Jurkat, Clone E6-1 (cell line): ENCODE measurements at places on chromosomes 12 and 14.
A peak's percentile ranks its signal among the peaks of the same experiment; 100 is the strongest.

DNA sequence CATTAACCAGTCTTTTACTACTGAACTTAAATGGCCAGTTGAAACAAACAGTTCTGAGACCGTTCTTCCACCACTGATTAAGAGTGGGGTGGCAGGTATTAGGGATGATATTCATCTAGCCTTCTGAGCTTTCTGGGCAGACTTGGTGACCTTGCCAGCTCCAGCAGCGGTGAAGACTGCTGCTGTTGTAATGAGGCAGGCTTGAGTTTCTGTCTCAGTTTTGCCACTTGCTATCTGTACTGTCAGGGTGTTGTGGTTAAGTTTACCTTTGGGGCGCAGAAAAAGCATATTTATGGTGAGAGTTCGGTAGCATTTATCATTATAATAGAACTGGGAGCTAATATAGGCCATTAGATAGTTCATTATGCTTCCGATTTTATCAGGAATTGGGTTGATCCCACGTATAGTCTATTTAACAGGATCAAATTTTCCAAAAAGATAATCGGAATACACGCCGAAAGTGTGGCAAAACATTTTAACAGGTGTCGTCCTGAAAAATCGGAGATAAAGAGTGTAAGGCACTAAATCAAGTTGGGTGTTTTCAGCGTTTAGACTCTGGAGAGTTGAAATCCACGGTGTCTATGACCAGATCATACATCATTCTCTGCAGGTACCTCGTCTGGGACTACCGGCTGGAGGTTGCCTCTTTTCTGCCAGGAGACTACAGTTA, 688 bp upstream of the NECAP1 start:
- DNase-seq, result no peak

DNA sequence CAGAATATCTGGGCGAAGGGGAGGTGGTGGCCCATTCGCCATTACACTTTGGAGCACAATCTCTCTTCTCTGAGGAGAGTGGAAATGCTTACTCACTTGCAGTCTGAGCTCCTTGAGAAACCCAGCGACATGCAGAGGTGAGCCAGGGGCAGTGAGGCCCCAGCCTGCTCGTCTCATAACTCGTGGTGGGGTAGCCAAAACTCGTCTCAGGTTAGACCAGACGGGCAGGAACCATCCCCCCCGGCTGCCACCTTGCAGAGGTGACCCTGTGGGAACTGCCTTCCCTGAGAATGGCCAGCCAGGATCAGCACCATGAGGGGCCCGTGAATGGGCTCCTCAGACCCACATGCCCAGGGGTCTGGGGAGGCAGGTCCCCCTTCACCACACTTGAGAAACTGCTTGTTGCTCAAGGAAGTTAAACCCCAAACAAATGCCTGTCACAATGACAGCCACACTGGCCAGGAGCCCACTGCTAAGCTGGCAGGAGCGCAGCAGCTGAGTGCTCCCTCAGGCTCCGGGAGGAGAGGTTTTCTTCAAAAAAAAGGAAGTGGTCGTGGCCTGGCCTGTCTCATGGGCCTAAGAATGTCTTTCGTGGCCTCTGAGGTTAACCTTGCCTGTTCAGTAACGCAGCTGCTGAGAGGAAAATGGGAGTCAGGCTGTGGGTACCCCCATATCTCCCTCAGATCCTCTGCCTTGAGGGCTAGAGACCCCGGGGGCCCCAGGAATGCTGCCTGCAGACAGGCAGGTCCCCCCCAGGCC, 9.2 kb upstream of the ALDH2 start:
- DNase-seq, result peak; percentile 85

DNA sequence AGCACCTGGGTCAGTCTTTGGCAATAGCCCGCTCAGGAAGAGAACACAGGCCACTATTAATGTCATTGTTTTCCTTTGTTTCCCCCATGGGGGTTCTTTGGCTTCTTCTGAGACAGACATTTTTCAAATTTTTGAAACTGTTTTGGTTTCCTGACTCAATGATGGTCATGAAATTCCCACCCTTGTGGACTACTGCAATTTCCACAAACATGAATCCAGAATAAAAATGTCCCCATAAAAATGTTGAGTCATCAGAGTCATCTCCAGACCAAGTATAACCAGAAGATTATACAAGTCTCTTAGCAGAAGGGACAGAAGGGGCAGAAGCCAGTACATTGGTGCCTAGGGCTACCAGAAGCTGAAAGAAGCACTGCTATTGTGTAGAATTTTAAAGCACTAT, 29.1 kb downstream of the SLCO1A2 start:
- no peak for DNase-seq

DNA sequence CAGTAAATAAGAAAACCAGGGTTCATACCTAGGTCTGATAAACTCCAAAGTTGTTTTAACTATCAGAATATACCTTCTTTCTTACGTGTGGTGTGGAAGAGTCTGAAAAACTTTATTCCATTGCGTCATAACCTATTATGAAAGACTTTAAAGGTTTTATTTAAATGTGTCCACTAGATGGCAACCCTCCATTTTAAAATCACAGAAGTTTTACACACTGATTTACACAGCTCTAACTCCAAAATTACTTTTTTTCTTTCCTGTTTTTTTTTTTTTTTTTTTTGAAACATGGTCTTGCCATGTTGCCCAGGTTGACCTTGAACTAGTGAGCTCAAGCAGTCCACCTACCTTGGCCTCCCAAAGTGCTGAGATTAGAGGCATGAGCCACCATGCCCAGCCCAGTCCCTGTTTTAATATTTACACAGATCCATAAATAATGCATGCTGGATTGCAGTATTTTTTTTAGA, 17.3 kb upstream of the TMPRSS12 start:
- DNase-seq, result peak; percentile 68

- peak; percentile 51 for DNase-seq
Measured at GRCh38 chr12:109385339-109386058, 37.8 kb downstream of the MYO1H start.

DNA sequence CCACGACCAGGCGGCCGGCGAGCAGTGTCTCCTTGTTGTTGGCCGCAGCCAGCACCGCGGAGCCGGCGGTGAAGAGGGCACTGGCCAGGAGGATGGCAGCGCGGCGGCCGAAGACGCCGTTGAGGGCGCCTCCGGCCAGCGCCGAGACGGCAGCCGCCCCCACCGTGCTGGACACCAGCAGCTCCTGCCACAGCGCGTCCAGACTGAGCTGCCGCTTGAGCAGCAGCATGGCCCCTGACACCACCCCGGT, 691 bp downstream of the SLC2A13 start:
- no peak for DNase-seq

- peak; percentile 73 for DNase-seq
Measured at GRCh38 chr14:60184146-60184904, 19.1 kb upstream of the DHRS7 start.

GRCh38 chr12:31034372-31034771, 39.3 kb upstream of the DDX11 start:
- DNase-seq, result no peak

DNA sequence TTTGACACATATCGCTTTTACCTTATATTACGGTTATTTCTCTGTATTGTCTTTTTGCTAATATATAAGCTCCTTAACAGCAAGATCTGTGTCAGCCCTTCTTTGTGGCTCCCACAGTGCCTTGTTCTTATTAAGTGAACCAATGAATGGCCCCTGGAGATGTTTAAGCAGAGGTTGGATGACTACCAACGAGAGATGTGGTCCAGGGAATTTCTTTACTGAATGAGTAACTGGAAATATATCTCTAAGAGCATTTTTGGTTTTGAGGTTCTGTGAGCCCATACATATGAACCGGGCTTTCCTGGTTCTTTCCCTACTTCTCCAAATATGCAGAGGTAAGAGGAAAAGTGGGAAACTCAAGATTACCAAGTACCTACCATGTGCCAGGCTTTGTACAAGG, 23.5 kb downstream of the CALCOCO1 start:
- no peak for DNase-seq

DNA sequence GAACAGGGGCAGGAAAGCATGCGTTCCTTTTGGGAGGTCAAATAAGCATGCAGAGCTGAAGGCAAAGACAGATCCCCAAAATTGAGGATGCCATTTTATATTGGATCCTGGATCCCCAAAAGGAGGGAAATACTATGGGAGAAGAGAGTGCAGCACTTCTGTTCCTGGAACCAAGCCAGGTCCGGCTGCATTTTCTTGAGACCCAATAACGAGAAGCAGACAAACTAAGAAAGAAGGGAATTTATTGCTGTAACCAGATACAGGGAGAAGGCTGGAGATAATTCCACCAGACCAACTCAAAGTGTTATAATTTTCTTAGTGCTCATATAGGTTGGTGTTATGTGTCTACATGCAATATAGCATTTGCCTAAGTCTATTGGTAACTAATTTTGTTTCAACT, 60.8 kb downstream of the PDE6H start:
- DNase-seq, result no peak

- no peak for DNase-seq
Measured at GRCh38 chr12:82473111-82473754, 114.9 kb downstream of the METTL25 start.

DNA sequence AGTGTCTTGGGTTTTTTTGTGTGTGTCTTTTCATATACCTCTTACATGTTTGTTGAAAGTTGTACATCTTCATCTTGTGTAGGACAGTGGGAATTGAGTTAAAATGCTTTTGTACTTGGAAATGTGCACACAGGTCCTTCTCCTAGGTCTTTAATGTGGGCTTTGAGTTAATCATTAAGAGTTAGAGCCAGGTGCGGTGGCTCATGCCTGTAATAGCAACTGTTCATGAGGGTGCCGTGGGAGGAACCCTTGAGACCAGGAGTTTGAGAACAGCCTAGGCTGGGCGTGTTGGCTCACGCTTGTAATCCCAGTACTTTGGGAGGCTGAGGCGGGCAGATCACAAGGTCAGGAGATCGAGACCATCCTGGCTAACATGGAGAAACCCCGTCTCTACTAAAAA, 13.9 kb downstream of the CLECL1 start:
- DNase-seq, result no peak

DNA sequence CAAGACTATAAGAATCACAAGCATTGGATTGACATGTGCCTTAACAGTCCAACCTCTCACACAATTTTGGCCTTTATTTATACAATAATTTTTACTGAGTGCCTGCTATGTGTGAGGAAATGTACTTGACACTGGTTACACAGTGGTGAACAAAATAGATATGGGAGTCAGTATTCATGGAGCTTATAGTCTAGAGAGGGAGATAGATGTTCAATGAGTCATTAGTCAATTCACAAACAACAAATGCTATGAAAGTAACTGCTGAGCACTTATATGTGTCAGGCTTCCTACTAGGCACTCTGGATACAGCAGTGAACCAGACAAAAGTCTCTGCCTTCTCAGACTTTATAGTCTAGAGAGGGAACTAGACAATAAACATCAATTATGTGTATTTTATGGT, 3.7 kb downstream of the CFAP54 start:
- DNase-seq, result no peak

DNA sequence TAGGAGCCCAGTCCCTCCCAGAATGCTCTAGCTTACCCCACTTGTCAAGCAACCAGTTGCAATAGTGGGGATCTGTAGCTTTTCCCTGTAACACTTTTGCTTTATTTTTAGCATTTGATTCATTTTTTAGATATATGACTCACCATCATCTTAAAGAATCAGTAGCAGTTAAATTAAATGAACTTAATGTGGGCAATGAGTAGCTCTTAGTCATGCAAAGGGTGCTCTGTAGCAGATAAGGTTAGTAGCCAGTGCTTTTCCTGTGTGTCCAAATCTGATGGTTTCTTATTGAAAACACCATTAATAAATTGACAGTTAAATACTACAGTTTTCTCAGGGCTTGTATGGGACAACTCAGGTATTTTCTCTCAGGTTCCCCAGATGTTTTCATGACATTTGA, 311.8 kb downstream of the RERGL start:
- DNase-seq, result no peak

GRCh38 chr14:90739318-90740068, 76.7 kb downstream of the TTC7B start:
- DNase-seq, result no peak

- DNase-seq, result no peak
Measured at GRCh38 chr12:93317227-93317626, 60.5 kb upstream of the NUDT4 start.
